A549 treated with ZK216348 at 1 μM for 4 hours (cell line): ENCODE measurements at places on chromosomes 12 and 14. TPM values are rescaled to one million over a fixed set of nuclear protein-coding genes. Genes with fewer than 3 reads are reported as not detected.

KRT79 gene
- total RNA-seq: 0.09 TPM in 1 of 5 replicates, not detected in the others

VDR gene
- total RNA-seq: 2.5 to 3.2 TPM (median 2.8 TPM) in 5 replicates

KCNC2 gene
- not detected in 5 replicates for total RNA-seq

TAS2R50 gene
- total RNA-seq: not detected in 5 replicates

CLEC4E gene
- 0.11 to 0.68 TPM (median 0.26 TPM) in 3 of 5 replicates, not detected in the others for total RNA-seq

TGFB3 gene
- 0.59 to 1.3 TPM (median 0.80 TPM) in 5 replicates for total RNA-seq

EML5 gene
- 0.45 to 1.5 TPM (median 0.55 TPM) in 5 replicates for total RNA-seq

EML1 gene
- 33.3 to 45.4 TPM (median 38.2 TPM) in 5 replicates for total RNA-seq

COL2A1 gene
- total RNA-seq: 0.04 to 0.40 TPM in 2 of 5 replicates, not detected in the others

OR4K13 gene
- total RNA-seq: not detected in 5 replicates

TAS2R7 gene
- total RNA-seq: not detected in 5 replicates

FRMD6 gene
- 24.3 to 41.9 TPM (median 35.7 TPM) in 5 replicates for total RNA-seq

PAH gene
- not detected in 5 replicates for total RNA-seq

KRT1 gene
- not detected in 5 replicates for total RNA-seq

FOS gene
- 6.9 to 11.8 TPM (median 9.8 TPM) in 5 replicates for total RNA-seq

EGLN3 gene
- total RNA-seq: 2.8 to 5.6 TPM (median 3.9 TPM) in 5 replicates

TSPAN19 gene
- 0.17 TPM in 1 of 5 replicates, not detected in the others for total RNA-seq

LIN7A gene
- 0.17 to 0.61 TPM (median 0.31 TPM) in 5 replicates for total RNA-seq

SIRT4 gene
- 0.66 to 1.6 TPM (median 0.98 TPM) in 5 replicates for total RNA-seq

PIGH gene
- total RNA-seq: 17.3 to 23.0 TPM (median 18.7 TPM) in 5 replicates

NR1H4 gene
- total RNA-seq: 0.09 TPM in 1 of 5 replicates, not detected in the others

BDKRB2 gene
- 1.0 to 1.9 TPM (median 1.9 TPM) in 5 replicates for total RNA-seq

DCN gene
- total RNA-seq: not detected in 5 replicates

AKAP5 gene
- 0.27 to 0.68 TPM (median 0.41 TPM) in 5 replicates for total RNA-seq

TSPAN8 gene
- total RNA-seq: 0.21 to 0.69 TPM (median 0.45 TPM) in 4 of 5 replicates, not detected in the other

PTGES3 gene
- 257 to 433 TPM (median 394 TPM) in 5 replicates for total RNA-seq

CAPZA3 gene
- total RNA-seq: not detected in 5 replicates

TTC8 gene
- 39.5 to 43.7 TPM (median 40.1 TPM) in 5 replicates for total RNA-seq

ADAM20 gene
- not detected in 5 replicates for total RNA-seq

SLC17A8 gene
- total RNA-seq: 0.06 TPM in 1 of 5 replicates, not detected in the others

CCND2 gene
- total RNA-seq: not detected in 5 replicates

SYT10 gene
- not detected in 5 replicates for total RNA-seq

LPAR5 gene
- 0.42 to 1.1 TPM (median 0.76 TPM) in 5 replicates for total RNA-seq

MAP3K9 gene
- total RNA-seq: 4.3 to 6.5 TPM (median 5.4 TPM) in 5 replicates

MYH6 gene
- total RNA-seq: 0.02 TPM in 1 of 5 replicates, not detected in the others

EID3 gene
- total RNA-seq: 6.3 to 9.3 TPM (median 7.0 TPM) in 5 replicates

PTPRQ gene
- 0.01 to 0.04 TPM in 2 of 5 replicates, not detected in the others for total RNA-seq

LARP4 gene
- 33.5 to 52.6 TPM (median 41.8 TPM) in 5 replicates for total RNA-seq

BEST3 gene
- total RNA-seq: 0.63 to 1.8 TPM (median 1.1 TPM) in 5 replicates

MIP gene
- total RNA-seq: not detected in 5 replicates

BDKRB1 gene
- total RNA-seq: 0.36 to 0.86 TPM (median 0.59 TPM) in 5 replicates

SCN8A gene
- 1.3 to 2.7 TPM (median 1.6 TPM) in 5 replicates for total RNA-seq

ADCY4 gene
- total RNA-seq: 0.21 TPM in 1 of 5 replicates, not detected in the others

ACSM4 gene
- total RNA-seq: not detected in 5 replicates

RNU7-1 gene
- not detected in 5 replicates for total RNA-seq

FZD10 gene
- not detected in 5 replicates for total RNA-seq

ABCD2 gene
- not detected in 5 replicates for total RNA-seq

CLEC9A gene
- total RNA-seq: not detected in 5 replicates

EMP1 gene
- 123 to 176 TPM (median 156 TPM) in 5 replicates for total RNA-seq
